ENCODE measurements at places on chromosomes 6 and 20. TPM values are rescaled to one million over a fixed set of nuclear protein-coding genes. Genes with fewer than 3 reads are reported as not detected.

- no peak for DNase-seq
- H3K4me3 ChIP-seq = no peak overlapping the region
- no peak overlapping the region for H3K27ac ChIP-seq
- H3K36me3 ChIP-seq = peaks cover 29% of the 10 kb centered on the region
- no peaks in the 10 kb centered on the region for H3K4me1 ChIP-seq
- H3K27me3 ChIP-seq = no peaks in the 10 kb centered on the region
Observed at GRCh38 chr6:105272786-105273185, 93.0 kb upstream of the POPDC3 start.

GRCh38 chr20:58708246-58708931 is 15.8 kb downstream of the NPEPL1 start:
- H3K36me3 ChIP-seq = peaks cover 35% of the 10 kb centered on the region
- H3K4me3 ChIP-seq = no peak overlapping the region
- DNase-seq = no peak

The ID4 gene
- not detected for polyA plus RNA-seq

- H3K27me3 ChIP-seq = no peaks in the 10 kb centered on the region
- peaks cover 19% of the 10 kb centered on the region for H3K4me1 ChIP-seq
- no peak overlapping the region for H3K27ac ChIP-seq
- H3K36me3 ChIP-seq = no peaks in the 10 kb centered on the region
- H3K4me3 ChIP-seq = no peak overlapping the region
Observed at GRCh38 chr6:109069746-109070145, 24.9 kb downstream of the SESN1 start.

- no peak overlapping the region for H3K27ac ChIP-seq
- H3K36me3 ChIP-seq = no peaks in the 10 kb centered on the region
- H3K4me3 ChIP-seq = no peak overlapping the region
- H3K4me1 ChIP-seq = no peaks in the 10 kb centered on the region
Observed at GRCh38 chr20:53021934-53022333, 49.8 kb downstream of the TSHZ2 start.

The ELMO2 gene
- 42.3 TPM for polyA plus RNA-seq

- H3K36me3 ChIP-seq = no peaks in the 10 kb centered on the region
- no peak overlapping the region for H3K4me3 ChIP-seq
- DNase-seq = no peak
- H3K27ac ChIP-seq = no peak overlapping the region
- H3K27me3 ChIP-seq = no peaks in the 10 kb centered on the region
- H3K4me1 ChIP-seq = peaks cover 2% of the 10 kb centered on the region
Observed at GRCh38 chr6:159462431-159462830, 230.6 kb downstream of the SOD2 start.

GRCh38 chr20:57693002-57693582 is 16.7 kb downstream of the PMEPA1 start:
- H3K4me1 ChIP-seq = no peaks in the 10 kb centered on the region
- H3K4me3 ChIP-seq = no peak overlapping the region
- DNase-seq = no peak
- H3K27ac ChIP-seq = no peak overlapping the region
- H3K27me3 ChIP-seq = no peaks in the 10 kb centered on the region

DNA sequence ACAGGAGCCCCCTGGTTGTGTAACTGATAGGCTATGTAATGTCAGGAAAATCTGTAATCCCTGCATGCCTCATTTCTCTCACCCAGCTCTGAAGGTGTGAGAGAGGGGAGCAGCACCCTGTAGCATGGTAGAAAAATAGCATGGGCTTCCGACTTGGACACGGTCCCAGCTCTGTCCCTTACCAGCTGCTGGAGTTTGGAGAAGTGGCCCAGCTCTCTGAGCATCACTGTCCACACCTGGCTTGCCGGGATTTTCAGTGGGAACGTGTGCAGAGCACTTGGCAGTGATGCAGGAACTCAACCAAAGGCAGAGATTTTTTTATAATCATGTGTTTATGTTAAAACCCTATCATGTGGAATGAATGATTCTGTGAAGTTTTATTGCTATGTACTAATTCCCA is 34.6 kb downstream of the STK35 start:
- no peak for DNase-seq
- no peaks in the 10 kb centered on the region for H3K27me3 ChIP-seq
- H3K4me3 ChIP-seq = no peak overlapping the region
- H3K36me3 ChIP-seq = peaks cover 50% of the 10 kb centered on the region
- no peaks in the 10 kb centered on the region for H3K4me1 ChIP-seq

DNA sequence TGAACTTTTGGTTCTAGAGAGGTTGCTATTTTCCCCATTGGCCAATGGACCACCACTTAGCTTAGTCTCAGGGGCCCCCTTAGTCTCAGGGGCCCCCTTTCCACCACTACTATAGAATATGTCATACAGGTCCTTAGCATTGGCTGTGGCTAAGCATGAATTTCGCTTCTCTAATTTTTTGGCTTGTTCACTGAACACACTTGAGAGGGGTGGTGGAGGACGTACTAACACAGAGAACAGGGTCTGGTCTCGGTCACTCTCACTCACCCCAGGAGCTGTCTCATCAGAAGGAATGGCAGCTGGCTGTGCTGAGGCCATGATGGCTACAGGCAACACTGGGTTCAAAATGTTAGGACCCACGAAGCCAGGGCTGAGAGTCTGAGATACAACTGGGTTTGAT is 30.3 kb downstream of the ZNF318 start:
- H3K4me1 ChIP-seq = peaks cover 13% of the 10 kb centered on the region
- no peaks in the 10 kb centered on the region for H3K27me3 ChIP-seq
- DNase-seq = no peak
- no peak overlapping the region for H3K4me3 ChIP-seq

The RARS2 gene
- 33.0 TPM for polyA plus RNA-seq

DNA sequence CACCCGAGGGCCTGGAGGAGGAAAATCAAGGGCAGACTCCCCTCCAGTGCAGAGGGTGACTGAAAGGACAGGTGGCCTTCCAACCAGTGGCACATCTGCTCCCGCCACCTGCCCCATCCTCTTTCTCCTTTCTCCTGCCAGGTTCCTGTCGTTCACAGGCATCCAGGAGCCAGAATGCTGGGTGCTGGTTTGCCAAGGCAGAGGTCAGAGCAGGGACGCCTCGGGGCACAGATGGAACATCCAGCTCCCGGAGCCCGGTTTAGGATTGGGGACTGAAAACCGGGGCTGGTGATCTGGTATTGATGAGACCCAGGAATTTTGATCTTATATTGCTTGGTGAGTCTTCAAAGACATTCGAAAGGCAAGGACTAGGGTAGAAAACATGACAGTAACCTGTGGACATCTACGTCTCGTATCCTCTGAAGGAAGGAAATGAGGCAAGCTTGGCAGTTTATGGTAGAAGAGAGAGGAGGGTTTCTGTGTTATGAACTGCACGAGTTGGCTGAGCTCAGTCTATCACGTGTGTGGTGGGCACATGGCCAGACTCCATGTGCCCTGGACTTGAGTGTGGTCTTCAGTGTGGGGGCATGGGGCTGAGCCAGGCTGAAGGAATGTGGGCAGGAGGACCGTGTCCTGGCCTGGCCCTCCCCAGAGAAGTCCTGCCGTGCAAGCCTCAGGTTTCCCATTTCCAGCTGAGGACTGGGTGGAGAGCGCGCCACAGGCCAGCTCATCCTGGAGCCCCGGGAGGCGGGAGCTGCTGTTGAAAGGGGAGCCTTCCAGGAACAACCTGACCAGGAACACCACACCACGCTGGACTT is 74.2 kb downstream of the IRF4 start:
- no peaks in the 10 kb centered on the region for H3K36me3 ChIP-seq
- no peak for DNase-seq
- H3K27me3 ChIP-seq = no peaks in the 10 kb centered on the region
- H3K4me3 ChIP-seq = no peak overlapping the region
- H3K27ac ChIP-seq = no peak overlapping the region

The TGM6 gene
- polyA plus RNA-seq = not detected

DNA sequence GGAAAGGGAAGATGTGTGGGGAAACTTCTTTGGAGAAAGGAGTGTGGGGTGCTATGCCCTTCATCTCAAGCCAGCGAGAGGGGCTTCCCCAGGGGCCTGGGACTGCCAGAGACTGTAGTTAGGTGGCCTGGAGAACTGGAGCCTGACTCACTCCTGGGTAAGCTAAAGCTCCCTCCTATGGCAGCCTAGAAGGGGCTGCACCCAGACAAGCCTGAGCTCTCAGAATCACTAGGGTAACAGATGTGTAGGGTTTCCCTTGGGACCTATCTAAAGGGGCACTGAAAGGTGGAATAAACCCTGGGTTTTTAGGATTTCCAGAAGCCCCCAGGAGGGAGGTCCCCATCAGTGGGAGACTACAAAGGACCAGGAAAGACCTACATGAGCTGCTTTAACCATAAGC is 1.6 kb upstream of the ARMC2 start:
- H3K4me1 ChIP-seq = peaks cover 46% of the 10 kb centered on the region
- H3K27me3 ChIP-seq = no peaks in the 10 kb centered on the region
- H3K27ac ChIP-seq = no peak overlapping the region

DNA sequence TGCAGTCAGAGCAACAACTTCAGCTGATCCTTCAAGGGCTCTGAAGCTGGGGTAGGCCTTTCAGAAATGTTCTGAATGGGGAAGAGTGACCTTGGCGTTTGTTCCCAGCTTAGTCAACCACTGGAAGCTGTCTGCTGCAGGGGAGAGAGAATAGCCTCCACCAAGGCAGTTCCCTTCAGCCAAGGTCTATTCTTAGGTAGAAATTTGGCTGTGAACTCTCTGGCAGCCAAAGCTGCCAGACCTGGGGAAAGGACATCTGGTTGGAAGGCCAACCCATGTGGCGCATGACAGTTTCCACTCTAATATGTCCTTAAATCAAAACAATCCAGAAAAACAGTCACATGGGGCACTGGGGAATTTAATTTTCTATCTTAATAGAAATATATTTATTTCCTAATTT is 60.1 kb downstream of the FBXO5 start:
- H3K4me1 ChIP-seq = no peaks in the 10 kb centered on the region
- DNase-seq = no peak
- H3K4me3 ChIP-seq = no peak overlapping the region
- H3K36me3 ChIP-seq = no peaks in the 10 kb centered on the region
- H3K27ac ChIP-seq = no peak overlapping the region
- no peaks in the 10 kb centered on the region for H3K27me3 ChIP-seq

- no peak for DNase-seq
- H3K4me1 ChIP-seq = no peaks in the 10 kb centered on the region
- no peak overlapping the region for H3K4me3 ChIP-seq
- no peaks in the 10 kb centered on the region for H3K27me3 ChIP-seq
- no peak overlapping the region for H3K27ac ChIP-seq
Observed at GRCh38 chr6:140380427-140381218, 1006.2 kb upstream of the CITED2 start.

The PPP1R16B gene
- 1.1 TPM for polyA plus RNA-seq

GRCh38 chr6:49645139-49645538 is 8.5 kb upstream of the RHAG start:
- no peaks in the 10 kb centered on the region for H3K36me3 ChIP-seq
- no peak for DNase-seq
- H3K27ac ChIP-seq = no peak overlapping the region

The KCNK16 gene
- polyA plus RNA-seq = not detected

DNA sequence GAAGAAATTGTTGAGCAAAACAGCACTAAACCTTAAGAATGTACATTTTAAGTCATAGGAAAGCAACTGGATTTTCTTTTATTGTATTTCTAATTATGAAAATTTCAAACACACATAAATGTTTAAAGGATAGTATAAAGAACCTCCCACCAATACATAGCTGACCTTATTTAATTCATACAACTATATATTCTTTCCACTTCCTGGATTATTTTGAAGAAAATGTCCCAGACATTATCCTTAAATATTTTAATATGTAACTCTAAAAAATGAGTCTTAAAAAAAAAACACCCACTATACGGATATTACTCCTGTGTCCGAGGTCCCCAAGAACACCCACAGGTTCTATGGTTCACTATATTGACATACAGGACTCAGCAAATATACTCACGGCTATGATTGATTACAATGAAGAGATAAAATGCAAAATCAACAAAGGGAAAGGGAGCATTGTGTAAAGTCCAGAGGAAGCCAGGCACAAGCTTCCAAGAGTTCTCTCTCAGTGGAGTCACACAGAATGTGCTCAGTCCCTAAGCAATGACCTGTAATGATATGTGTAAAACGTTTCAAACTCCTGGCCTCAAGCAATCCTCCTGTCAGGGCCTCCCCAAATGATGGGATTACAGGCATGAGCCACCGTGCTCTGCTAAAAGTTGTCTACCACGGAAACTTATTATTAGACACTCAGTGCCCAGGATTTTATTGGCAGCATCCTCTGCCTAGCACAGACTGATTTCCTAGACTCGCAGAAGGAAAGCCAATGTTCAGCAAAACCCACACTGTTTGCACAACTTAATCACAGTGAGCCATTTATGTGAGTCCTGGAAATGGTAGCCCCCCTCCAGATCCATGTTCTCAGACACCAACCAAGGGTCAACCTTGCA is 23.2 kb downstream of the GLYATL3 start:
- H3K4me1 ChIP-seq = no peaks in the 10 kb centered on the region
- no peak for DNase-seq
- H3K36me3 ChIP-seq = no peaks in the 10 kb centered on the region
- H3K27ac ChIP-seq = no peak overlapping the region
- no peaks in the 10 kb centered on the region for H3K27me3 ChIP-seq

- H3K27me3 ChIP-seq = no peaks in the 10 kb centered on the region
- no peaks in the 10 kb centered on the region for H3K4me1 ChIP-seq
- no peak overlapping the region for H3K4me3 ChIP-seq
- no peaks in the 10 kb centered on the region for H3K36me3 ChIP-seq
- H3K27ac ChIP-seq = no peak overlapping the region
Observed at GRCh38 chr20:22462975-22463914, 121.1 kb downstream of the FOXA2 start.

- H3K36me3 ChIP-seq = no peaks in the 10 kb centered on the region
- DNase-seq = no peak
- H3K4me3 ChIP-seq = no peak overlapping the region
- H3K27ac ChIP-seq = no peak overlapping the region
Observed at GRCh38 chr6:133609415-133610226, 279.3 kb upstream of the TCF21 start.

GRCh38 chr6:78492351-78493017 is 374.9 kb upstream of the IRAK1BP1 start:
- no peaks in the 10 kb centered on the region for H3K27me3 ChIP-seq
- no peak overlapping the region for H3K27ac ChIP-seq
- no peaks in the 10 kb centered on the region for H3K36me3 ChIP-seq
- no peak overlapping the region for H3K4me3 ChIP-seq
- H3K4me1 ChIP-seq = no peaks in the 10 kb centered on the region
- no peak for DNase-seq

The CASS4 gene
- 6.1 TPM for polyA plus RNA-seq

- DNase-seq = no peak
- H3K4me3 ChIP-seq = no peak overlapping the region
- no peaks in the 10 kb centered on the region for H3K36me3 ChIP-seq
- no peaks in the 10 kb centered on the region for H3K27me3 ChIP-seq
- H3K4me1 ChIP-seq = peaks cover 10% of the 10 kb centered on the region
- no peak overlapping the region for H3K27ac ChIP-seq
Observed at GRCh38 chr20:51660672-51661608, 107.2 kb downstream of the ATP9A start.

DNA sequence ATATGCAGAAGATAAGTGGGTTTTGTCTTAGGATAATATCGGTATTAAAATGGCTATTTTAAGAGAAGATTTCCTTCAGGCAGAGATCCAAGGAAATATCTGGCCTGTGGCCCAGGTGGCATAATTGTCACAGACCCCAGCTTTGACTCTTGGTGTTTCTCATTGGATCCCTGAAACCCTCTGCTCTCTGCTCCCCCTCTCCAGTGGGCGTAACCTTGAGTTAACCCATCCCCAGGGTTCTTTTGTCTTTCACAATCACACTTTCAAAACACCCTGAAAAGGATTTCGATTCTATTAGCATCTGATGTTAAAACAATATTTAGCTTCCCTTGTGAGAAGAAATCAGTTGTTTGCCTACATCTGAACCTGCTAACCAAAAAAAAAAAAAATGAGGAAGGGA is 7.2 kb downstream of the SSTR4 start:
- H3K27ac ChIP-seq = no peak overlapping the region
- peaks cover 7% of the 10 kb centered on the region for H3K36me3 ChIP-seq
- peaks cover 19% of the 10 kb centered on the region for H3K27me3 ChIP-seq
- no peak for DNase-seq
- H3K4me3 ChIP-seq = no peak overlapping the region

Data from CD14-positive monocyte (primary cell).